Activated CD4-positive, CD25-positive, alpha-beta regulatory T cell (primary cell): ENCODE measurements at places on chromosomes 3 and 15.

DNA sequence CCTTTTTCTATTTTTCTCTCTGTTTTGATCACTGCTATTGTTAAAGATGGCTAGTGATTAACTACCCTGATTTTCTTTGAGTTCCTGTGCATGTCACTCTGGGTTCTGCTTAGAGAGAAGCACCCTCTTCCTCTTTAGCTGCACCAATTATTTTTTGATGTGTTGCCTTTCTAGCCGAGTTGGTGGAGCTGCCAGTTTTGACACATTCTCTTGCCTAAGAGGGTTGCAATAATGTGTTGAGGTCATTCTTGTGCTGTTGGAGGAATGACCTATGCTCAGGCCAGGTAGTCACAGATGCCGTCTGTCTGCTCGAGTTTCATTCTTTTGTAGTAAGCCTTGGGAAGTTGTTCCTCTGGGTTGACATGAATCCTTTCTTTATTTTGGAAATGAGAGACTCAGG, 84.6 kb upstream of the DPH6 start:
- no peak for DNase-seq

DNA sequence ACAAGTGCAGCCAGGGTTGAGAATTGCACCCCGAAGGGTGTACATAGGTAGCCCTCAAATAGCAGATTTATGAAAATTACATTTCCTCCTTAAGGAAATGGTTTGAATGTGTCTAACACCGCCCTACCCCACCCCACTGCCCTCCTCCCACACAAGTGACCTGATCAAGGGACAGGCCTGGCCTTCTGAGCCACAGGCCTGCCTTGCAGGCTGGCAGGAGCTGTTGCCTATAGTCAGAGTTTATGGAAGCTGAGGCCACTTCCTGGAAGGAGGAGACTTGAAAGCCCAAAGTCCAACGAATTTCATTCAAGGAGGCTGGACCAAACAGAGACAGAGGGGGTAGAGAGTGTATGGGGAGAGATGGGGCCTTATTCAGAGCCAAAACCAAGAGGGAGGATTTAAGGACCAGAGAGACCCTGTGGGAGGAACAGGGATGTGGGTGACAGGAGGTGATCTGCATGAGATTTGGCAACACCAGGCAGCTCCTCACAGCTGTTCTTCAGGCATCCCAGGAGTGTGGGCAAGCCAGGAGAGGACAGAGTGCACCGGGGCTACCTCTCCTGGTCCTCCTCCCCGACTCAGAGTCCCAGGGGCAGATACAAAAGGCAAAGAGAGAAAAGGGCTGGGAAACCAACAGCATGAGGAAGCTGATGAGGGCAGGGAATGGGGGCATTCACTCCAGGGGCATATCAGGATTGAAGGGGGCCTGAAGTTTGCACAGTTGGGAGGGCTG, 100.4 kb upstream of the HES1 start:
- DNase-seq, result no peak

DNA sequence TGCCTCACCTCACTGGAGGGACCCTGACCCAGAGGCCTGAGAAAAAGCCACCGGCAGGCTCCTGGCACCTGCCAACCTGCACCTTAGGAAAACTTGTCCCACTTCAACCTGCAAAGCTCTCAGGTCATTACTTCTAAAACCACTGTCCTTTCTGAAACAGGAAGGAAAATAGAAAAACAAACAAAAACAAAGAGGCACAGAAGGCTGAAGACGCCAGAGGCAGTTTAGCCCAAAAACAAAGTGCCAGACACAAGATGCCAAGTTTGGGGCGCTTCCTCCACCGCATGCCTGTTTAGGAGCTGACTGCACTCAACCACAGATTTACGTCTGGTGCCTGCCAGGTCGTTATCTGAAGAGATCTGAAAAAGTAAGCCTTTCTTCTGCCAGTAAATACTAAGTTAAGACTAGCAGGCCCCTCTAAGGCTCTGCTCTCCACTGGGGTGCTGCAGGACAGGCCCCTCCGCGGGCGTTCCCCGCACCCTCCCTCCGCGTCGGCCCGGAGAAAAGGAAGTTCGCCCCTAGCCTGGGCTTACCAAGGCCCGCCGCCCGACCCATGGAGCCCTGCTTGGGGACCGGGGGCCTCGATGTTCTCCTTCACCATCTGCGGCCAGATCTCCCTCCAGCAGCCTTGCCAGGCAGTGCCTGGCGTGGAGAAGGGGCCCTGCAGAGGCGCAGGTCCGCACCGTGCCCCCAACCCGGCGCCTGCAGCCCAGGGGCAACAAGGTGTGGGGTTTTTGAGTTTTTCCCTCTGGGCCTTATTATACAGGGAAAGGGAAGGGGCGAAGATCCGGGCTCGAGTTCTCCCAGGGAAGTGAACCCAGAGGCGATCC, 1.3 kb downstream of the GOLGA8A start:
- no peak for DNase-seq

GRCh38 chr3:128665362-128666021, 14.9 kb upstream of the RPN1 start:
- DNase-seq, result no peak

DNA sequence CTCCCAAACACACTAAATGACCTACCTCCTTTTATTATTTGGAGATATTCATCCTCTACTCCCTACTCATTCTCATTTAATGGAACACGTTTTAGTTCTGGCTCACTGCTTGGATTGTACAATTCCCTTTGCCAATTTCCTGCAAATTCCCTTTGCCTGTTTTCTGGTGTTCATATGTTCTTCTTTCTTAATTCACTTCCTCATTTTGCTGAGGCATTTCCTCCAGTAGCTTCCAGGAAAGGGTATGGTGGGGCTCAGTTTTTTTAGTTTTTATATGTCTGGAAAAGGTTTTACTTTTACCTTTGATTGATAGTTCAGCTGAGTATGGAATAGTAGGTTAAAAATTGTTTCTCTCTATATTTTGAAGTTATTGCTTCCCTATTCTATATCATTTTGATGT, 143.6 kb upstream of the GOLIM4 start:
- DNase-seq, result no peak

DNA sequence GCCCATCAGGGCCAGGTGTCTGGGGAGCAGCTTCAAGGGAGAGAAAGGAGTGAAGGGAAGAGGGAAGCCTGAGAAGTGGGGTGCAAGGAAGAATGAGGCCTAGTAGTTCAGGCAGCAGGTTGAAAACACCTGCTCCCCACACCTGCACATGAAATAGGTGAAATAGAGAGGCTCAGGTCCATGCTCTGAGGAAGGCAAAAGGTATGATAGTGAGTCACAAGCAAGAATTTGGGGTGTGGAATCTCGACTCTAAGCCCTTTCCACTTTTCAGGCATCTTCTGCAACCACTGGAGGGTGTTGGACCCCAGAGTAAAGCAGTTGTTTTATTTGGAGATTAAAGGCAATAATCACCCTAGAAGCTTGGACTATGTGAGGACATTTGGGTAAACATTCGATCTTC, 157.5 kb downstream of the CTNNB1 start:
- DNase-seq, result no peak

DNA sequence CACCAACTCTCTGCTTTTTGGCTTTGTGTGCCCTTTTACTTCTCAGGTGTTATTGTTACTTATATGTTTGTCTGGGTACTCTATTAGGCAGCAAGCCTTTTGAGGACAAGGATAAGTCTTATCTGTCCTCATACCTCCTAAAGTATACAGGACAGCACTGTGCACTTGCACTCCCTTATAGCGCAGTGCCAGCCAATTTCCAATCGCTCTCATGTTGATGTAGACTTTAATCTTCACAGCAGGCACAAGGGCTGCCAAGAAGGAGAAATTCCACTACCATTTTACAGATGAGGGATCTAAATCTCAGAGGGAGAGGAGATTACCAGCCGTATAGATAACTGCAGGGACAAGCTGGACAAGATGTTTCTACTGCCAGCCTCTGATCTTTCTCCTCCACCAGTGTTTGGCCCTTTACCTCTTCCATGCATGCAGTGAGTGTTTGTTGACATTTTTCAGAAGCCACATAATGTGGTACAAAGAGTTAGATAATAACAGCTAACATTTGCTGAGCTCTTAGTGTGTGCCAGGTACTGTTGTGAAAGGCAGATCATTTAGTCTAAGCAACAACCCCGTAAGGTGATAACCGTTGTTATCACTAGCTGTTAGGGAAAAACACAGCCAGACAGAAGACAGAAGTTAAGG, 30.1 kb downstream of the SST start:
- no peak for DNase-seq
